Activated CD4-positive, CD25-positive, alpha-beta regulatory T cell treated with anti-CD3 and anti-CD28 coated beads, Interleukin-2, amount 50 U/mL, for 24 hours (primary cell): ENCODE measurements at places on chromosomes 1 and 21.

GRCh38 chr1:117045644-117046043, 14.5 kb upstream of the TTF2 start:
- no peak for ATAC-seq

DNA sequence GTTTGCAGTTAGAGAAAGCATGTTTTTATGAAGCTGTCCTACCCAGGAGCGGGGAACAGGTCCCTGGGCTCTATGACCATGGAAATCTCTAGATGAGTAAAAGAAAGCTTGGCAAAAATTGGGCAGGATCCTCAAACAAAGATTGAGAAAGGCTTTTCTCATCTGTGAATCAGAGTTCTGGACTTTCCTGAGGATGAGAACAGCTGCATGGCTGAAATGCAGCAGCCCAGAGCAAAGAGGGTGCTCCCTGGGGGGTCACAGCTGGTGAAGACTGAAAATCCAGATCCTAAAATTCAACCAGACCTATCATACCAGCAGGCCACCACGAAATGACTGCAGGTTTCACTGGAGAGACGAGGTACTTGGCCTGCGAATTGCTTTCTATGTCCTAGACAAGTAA, 65.7 kb upstream of the APP start:
- no peak for ATAC-seq

GRCh38 chr1:193062698-193063463, 3.5 kb downstream of the RO60 start:
- no peak for ATAC-seq

DNA sequence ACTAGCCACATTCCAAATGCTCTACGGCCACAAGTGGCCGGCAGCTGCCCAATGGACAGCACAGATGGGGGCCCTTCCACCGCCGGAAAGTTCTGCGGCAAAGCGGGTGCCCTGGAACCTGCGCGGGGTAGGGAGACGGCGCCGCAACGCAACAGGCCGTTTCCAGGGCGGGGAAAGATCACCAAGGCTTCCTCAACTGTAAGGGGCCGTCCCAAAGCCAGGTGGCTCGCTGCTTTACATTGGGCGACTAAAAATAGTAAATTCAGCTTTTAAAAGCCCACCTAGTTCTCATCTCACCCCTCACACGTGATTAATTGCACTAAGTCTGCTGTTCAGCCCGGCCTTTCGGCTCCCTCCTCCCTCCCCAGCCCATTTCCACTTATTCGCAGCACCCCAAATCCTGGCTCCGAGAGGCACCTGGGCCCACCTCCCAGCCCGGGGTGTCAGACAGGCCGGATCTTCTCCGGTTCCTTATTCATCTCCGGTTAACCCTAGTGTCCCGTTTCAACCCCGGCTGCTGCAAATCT, 643 bp downstream of the CFAP298 start:
- ATAC-seq = no peak

DNA sequence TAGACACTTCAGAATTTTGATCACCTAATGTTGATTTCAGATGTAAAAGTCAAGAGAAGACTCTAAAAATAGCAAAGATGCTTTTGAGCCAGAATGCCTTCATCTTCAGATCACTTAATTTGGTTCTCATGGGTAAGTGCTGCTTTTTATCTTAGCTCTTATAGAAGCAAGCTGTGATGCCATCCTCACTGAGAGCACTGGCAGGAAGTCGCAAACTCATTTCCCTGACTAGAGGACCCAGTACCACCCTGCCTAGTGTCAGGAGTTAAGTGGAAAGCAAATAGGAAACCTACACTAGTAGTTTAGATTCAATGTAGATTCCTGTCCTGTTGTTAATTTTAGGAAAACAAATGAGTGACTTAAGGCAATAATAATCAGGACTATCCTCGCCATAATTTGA, 12.1 kb downstream of the IFNAR2 start:
- ATAC-seq = no peak

- no peak for ATAC-seq
These were observed 7.5 kb upstream of the FNDC5 start for GRCh38 chr1:32878183-32878582.

DNA sequence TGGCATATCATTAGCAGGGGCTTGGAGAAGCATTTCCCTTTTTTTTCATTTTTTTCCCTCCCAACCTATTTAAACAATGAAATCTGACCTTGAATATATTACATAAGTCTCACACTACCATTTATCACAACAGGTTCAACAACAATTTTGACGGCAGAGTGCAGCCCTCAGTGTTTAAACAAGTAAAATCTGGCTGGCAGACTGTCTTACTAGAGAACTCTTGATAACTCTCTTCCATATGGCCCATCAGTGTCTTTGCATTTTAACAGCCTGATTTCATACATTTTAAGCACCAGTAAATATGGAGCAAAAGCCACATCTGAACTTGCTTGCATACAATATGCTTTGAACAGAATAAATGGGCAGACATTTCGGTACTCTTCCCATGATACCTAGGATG, 213.0 kb downstream of the KCTD3 start:
- ATAC-seq = no peak

DNA sequence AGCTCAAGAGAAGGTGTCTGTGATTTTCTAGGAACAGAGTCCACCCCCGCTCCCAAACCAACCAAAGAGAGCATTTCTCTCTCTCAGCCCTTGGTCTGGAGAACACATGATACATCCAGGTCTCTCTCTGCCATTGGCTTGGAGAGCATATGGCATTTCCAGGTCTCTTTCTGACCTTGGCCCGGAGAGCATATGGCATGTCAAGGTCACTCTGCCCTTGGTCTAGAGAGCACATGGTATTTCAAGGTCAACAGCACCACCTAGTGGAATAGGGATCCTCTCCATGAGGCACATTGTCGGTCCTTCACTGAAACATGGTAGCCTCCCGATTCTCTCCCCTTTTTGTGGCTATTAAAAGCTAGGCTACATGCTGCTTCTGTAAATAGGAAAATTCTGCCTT, 437.7 kb upstream of the OLFM3 start:
- no peak for ATAC-seq

GRCh38 chr21:34722684-34723300, 54.0 kb downstream of the CLIC6 start:
- ATAC-seq = no peak

GRCh38 chr1:167121375-167122120, 27.7 kb downstream of the STYXL2 start:
- peak; percentile 64 for ATAC-seq

DNA sequence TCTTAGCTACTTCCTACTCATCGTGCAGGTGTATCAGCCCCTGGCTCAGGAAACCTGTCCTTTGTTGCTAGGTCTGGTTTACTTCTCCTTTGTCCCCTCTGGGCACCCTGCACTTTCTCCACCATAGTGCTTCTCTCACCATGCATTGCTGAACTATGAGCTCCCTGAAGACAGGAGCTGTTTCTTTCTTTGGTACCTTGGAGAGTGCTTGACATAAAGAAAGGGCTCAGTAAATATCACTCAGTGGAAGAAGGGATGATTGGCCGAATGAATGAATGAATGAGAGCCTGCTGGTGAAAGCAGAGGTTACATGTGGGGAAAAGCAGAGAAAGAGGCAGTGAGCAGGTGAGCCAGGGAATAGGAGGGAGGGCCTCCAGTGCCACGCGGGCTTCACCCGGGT, 9.8 kb upstream of the HMGB4 start:
- ATAC-seq = no peak

DNA sequence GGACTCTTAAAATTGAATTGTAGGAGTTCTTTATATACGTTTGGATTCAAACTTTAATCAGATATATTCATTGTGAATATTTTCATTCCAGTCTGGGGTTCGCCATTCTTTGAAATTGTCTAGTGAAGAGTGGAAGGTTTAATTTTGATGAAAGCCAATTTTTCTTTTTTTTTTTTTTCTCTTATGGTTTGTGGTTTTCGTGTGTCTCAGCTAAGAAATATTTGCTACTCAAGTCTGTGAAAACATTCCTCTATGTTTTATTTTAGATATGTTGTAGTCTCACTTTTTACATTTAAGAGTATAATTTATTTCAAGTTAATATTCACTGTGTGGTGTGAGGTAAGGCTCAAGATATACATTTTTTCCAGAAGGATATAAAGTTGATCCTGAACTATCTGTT, 220.5 kb downstream of the KCNT2 start:
- ATAC-seq = no peak

- no peak for ATAC-seq
These were observed 44.9 kb downstream of the PCSK9 start for GRCh38 chr1:55084257-55084656.

DNA sequence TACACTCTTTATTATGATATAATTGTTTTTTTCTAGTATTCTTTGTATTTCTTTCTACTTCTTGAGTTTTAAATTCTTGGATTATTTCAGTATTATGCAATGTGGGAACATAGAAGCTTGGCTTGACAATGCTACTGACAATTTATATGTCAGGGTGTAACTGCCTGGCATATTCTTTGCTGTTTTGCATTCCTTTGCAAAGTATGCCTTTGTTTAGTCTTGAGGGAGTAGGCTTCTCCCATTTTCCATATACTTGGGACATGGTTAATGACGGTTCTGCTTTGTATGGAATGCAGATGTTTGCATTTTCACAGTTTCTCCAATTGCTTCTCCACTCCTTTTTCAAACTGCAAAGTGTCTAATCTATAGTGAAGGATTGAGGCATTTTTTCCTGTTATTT, 109.8 kb downstream of the HMCN1 start:
- no peak for ATAC-seq

DNA sequence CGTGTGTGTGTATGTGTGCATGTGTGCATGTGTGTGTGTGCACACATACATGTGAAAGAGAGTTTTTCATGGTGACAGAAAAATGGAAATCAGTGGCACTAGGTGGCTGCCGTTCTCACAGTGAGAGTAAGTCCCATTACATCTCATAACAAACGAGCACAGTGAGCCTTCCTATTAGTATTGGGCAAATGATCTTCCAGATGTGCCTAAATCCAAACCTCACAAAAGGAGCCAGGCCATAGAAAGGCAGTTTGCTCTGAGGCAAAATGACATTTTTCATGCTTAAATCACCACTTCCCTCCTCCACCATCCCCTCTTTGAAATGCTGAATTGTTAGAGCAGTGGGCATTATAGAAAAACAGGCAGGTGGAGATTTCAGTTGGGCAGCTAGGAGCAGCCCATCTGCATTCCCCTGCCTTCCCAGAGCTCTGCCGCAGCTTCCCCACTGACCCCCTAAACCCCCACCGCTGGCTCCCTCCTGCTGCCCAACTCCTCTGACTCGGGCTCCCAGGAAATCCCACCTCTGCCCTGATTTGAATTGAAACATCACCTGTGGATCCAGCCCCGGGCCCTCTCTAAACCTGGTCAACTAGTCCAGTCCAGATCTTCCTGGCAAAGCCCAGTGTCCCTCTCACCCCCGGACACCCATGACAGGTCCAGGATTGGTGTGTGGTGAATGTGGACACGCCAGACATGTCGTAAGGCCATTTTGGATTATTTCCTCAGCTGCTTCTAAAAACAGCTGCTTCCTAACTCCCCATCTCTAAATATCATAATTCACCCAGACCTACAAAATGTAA, 190.5 kb downstream of the SEC16B start:
- no peak for ATAC-seq

DNA sequence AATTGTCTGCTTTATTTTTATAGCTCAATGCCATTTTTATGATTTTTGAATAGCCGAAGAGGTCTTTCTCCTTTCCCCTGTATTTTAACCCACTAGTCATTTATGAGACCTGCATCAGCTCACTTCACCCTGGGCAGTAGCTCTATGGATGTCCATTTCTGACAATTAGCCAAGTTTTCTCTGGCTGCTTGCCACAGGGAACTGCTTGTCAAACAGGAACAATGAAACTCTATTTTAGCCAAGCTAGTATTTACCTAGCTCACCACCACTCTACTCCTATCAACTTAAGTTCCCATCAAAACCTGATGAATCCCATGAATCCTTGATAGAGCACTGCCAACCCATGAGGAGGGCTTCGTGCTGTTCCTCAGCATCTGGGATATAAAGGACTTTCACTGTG, 406.7 kb downstream of the RWDD3 start:
- ATAC-seq = no peak

GRCh38 chr1:229064320-229065168, 206.4 kb upstream of the RAB4A start:
- no peak for ATAC-seq

DNA sequence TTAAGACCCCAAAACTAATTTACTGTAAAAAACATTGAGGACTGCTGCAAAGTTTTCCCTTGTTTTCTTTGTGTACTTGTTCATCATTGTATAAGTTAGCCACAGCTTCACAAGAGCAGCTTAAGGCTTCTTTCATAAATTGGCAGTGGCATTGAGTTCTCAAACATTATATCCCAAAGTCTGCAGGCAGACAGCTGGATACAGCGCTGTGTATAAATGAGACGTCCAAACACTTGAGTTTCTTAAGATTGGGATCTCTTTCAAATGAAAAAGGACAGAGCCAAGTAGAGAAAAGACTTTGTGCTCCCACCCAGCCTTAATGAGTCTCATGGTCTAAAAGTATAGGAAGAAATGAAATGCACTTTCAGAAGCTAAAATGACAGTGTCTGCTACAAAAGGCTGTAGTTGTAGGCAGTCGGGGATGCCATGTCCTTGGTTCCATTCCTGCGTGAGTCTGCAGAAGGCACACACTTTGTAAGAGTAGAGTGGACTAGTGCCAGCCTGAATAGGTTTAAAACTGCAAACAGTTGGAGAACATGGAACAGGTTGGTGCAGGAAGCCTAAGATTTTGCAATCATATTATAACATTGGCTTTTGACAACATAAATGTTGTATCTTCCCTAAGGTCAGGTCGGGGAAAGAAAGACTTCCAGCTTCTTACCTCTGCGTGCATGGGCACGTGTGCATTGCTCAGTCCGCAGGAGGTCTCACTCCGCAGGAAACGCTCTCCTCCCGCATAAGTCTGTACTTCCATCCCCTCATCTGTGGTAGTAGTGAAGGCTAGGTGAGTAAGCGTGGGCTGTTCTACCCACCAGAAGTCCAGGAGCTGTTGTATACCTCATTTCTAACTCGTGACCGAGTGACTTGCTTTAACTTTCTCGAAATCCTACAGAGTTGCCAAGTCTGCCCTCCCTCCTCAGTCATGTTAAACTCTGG, 94.4 kb downstream of the CD247 start:
- no peak for ATAC-seq
